ENCODE measurements at places on chromosomes 13 and 19.

DNA sequence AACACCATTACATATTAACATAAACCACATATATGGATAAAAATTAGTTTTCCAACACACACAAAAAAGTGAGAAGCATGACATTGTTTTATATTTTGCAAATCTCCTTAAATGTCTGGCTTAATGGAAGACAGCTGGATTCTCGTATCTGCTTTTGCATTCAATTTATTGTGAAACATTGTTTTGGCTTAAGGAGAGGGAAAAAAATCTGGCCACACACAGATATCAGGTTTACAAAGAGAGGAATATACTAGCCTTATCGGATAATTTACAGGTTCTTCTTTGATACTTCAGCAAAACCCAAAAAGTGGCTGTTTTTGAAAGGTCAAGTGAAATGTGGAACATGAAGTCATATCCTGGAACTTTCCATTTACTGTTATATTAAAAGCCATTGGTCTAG lies 523.5 kb upstream of the ARGLU1 start:
- DNase-seq: no peak

DNA sequence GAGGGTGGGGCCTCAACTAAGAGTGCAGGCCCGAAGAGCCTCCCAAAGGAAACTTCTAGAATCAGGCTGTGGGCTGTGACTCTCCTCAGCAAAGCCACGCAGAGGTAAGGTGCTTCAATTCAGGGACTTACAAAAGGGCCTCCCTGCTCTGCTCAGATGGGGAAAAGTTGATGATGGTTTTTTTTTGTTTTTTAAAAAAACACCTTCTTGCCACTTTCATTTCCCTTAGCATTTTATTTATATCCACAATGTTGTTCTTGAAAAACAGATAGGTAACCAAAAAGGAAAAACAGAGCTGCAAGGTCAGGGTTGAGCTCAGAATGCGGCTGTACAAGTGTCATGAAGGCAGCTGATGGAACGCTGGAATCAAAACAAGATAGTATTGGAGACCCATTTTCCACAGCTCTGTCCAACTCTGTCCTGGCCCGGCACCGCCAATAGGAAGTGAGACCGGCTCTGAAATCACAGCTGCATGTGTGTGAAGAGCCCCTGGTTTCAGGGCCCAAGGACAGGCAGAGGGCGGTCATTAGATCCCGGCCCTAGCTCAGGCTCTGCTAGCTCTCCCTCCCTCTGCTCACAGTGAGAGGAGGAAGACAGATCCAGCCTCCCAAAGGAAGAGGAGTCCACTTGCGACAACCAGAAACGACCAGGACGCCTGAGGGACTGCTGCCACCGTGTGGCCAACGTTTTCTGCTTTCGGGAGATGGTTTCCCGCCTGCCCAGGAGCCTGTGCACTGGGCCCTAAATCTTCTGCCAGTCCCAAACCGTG lies 58.3 kb downstream of the KLF2 start:
- peak; percentile 81 for DNase-seq

DNA sequence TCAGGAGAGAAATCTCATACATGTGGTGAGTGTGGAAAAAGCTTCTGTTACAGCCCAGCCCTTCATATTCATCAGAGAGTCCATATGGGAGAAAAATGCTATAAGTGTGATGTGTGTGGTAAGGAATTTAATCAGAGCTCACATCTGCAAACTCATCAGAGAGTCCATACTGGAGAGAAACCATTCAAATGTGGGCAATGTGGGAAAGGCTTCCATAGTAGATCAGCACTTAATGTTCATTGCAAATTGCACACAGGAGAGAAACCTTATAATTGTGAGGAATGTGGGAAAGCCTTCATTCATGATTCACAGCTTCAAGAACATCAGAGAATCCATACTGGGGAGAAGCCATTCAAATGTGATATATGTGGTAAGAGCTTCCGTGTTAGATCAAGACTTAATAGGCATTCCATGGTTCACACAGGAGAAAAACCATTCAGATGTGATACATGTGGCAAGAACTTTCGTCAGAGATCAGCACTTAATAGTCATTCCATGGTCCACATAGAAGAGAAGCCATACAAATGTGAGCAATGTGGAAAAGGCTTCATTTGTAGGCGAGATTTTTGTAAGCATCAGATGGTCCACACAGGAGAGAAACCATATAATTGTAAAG lies 15.2 kb downstream of the ZNF221 start:
- no peak for DNase-seq

- DNase-seq: no peak
Observed at GRCh38 chr13:30968846-30969245, 36.4 kb downstream of the TEX26 start.

DNA sequence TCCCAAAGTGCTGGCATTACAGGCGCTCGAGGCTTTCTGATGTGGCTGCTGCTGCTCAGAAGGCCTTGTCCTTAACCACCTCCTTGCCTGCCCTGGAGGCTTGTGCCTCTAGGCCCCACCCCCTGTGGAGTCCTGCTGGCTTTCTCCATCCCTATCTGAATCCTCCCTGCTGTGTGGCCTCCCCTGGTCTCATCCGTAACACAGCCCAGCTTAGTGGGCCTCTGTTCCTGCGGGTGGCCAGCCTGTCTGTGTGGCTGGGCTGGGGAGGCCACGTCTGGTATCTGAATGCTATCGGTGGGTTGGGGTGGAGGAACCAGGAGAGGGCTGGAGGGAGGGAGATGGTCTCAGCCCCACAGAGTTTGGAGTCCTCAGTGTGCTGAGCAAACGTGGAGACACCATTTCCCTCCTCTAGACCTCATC lies 4.7 kb downstream of the RPL28 start:
- DNase-seq: no peak

DNA sequence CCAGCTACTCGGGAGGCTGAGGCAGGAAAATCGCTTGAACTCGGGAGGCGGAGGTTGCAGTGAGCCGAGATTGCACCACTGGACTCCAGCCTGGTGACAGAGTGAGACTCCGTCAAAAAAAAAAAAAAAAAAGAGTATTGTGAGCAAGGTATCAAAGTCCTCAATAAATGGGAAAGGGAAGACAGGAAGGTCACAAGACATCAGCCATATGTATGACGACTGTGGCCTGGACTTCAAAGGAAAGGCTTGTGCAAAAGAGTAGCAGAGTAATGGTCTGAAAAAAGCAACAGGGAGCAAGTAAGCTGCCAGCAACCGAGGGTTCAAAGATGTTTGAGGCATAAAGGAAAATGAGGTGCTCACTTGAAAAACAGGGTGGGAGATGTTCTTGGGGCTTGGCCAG lies 116.0 kb upstream of the WASF3 start:
- DNase-seq: no peak

DNA sequence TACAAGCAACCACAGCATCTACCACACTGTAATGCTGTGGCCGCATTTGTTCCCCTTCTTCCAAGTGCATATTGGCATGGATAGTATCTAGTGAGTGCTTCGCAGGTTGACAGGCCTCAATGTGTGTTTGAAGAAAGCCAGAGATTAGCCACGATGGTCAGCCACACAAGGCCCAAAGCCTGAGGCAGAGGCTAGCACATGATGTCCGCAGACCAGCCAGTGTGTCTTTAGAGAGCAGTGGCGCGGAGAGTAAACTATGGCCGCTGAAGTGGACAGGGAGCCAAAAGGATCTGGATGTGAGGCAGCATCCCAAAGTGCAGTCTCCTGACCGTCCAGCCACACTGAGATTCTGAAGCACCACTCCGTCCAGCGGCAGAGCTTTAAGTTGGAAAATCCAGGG lies 36.0 kb downstream of the BRD4 start:
- DNase-seq: no peak

GRCh38 chr13:86193281-86193680 lies 394.1 kb upstream of the SLITRK6 start:
- DNase-seq: peak; percentile 6

GRCh38 chr13:42865768-42866102 lies 84.4 kb downstream of the FAM216B start:
- DNase-seq: no peak

DNA sequence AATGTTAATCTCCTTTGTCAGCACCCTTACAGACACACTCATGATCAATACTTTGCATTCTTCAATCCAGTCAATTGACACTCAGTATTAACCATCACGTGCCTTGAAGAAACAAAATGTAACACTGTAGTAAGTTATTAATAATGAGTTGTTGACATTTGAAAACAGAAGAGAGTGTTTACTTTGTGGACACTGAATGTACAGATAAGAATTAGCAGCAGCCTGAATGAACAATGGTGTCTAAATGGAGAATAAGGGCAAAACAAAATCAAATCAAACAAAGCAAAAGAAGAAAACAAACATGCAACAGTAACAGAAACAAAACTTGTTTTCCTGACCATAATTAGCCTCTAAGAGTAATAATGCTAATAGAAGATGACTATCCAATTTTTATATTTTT lies 1191.1 kb upstream of the MIR17HG start:
- no peak for DNase-seq

DNA sequence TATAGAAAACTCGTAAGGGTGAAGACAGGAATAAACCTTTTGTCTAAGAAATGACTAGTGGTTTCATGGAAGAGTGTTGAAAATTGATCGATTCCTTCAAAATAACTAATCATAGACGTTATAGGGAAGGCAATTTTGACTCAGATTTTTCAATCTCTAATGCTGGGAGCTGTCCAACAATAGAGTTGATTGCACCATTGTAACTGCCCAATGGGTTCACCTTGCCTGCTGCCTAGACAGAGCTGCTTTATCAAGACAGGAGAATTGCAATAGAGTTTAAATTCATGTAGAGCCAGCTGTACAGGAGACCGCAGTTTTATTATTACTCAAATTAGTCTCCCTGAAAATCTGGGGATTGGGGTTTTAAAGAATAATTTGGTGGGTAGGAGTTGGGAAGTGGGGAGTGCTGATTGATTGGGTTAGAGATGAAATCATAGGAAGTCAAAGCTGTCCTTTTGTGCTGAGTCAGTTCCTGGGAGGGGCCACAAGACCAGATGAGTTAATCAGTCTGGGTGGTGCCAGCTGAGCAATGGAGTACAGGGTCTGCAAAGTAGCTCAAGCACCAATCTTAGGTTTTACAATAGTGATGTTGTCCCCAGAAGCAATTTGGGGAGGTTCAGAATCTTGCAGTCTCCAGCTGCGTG lies 16.8 kb upstream of the ADGRE2 start:
- peak; percentile 67 for DNase-seq

DNA sequence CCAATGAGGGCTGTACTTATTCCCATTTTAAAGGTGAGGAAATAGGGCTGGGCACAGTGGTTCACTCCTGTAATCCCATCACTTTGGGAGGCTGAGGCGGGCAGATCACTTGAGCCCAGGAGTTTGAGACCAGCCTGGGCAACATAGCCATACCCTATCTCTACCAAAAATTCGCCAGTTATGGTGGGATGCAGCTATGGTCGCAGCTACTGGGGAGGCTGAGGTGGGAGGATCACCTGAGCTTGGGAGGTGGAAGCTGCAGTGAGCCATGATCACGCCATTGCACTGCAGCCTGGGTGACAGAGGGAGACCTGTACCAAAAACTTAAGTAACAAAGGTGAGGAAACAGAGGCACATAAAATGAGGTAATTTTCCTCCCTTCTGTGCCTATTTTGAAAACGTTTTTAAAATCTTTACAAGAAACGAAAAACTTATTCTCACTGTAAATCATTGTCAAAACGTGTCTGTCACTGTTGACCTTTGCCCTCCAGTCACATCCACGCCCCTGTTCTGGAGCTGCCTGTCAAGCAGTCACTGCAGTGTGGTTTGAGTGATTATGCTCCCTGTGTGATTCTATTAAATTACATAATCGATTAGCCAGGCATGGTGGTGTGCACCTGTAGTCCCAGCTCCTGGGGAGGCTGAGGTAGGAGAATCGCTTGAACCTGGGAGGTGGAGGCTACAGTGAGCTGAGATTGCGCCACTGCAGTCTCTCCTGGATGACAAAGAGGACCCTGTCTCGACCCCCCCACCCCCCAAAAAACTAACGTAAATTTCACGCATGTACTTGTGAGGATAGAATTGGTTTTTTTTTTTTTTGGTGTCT lies 12.5 kb downstream of the NOP53 start:
- DNase-seq: peak; percentile 37

GRCh38 chr13:35566340-35566739 lies 89.9 kb upstream of the MAB21L1 start:
- DNase-seq: peak; percentile 80

GRCh38 chr13:45892513-45892912 lies 41.0 kb upstream of the SIAH3 start:
- no peak for DNase-seq

- DNase-seq: no peak
Observed at GRCh38 chr13:98216711-98217285, 39.7 kb upstream of the RNF113B start.

- DNase-seq: no peak
Observed at GRCh38 chr19:48239120-48239519, 16.6 kb downstream of the CARD8 start.

DNA sequence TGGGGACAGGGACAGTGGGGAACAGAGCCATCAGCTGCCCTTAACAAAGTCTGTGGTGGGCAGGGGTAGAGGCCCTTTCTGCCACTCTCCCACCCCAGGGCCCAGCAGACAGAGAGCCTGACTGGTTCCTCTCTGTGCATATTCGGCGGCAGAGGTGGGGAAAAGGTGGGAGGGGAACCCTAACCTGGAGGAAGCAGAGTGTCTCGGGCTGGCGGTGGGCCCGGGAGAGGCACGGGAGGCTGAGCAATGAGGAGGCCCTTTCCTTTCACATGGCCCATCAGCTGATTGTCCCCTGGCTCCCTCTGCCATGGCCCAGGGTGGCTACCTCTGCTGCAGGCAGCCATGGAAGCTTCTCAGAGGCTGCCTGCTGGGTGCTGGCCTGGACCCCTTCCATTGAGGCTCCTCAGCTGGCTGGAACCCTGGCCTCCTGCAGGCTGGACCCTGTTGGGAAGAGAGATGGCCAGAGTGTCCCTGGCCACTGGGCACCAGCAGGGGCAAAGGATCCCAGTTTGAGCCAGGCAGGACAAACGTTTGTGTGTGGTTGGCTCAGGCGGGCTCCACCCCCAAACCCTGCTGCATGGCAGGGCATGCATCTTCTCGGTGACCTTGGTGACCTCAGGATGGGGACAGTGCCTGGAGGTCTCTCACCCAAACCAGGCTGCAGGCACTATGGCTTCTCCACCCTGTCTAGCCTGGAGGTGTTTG lies 202.8 kb upstream of the ZNF536 start:
- no peak for DNase-seq
